Glomerular endothelial cell (primary cell): ENCODE measurements at places on chromosomes 2 and 18.

GRCh38 chr2:25347846-25348245, 6.1 kb upstream of the DNMT3A start:
- DNase-seq: no peak

DNA sequence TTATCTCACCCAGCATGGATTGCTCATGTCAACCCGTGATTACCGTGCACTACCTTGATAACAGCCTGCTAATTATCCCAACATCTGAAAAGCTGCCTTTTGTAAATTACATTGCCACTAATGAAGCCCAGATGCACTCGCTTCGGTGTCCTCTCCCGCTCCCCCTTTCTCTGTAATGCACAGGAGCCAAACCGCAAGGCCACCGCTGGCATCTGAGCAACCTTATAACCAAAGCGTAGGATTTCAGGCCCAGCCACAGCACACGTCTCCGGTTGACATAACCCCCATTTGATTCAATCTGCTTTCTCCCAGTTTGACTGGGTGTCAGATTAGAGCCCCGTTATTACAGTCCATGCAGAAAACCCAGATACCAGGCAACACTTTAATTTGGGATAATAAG, 341.2 kb downstream of the ALK start:
- no peak for DNase-seq

- DNase-seq: no peak
Observed at GRCh38 chr2:216328347-216328746, 43.9 kb downstream of the MARCHF4 start.

DNA sequence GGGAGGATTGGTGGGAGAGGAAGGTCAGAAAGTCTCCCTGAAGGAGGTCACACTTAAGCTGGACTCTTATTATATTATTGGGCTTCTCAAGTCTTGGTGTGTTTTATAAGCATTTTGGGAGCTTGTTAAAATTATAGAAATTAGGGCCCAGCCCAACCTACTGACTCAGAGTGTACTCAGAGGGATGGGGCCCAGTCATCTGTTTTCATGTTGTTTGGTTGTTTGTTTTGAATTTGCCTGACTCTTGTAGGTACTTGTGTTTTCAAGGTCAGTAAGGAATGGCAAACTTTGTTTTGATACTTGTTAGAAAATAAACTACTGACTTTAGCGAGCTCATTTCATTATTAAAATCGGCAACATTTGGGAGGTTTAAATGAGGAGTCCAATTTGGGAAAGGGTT, 152.0 kb downstream of the INSIG2 start:
- no peak for DNase-seq

- no peak for DNase-seq
Observed at GRCh38 chr2:144370937-144371584, 148.9 kb downstream of the ZEB2 start.

GRCh38 chr18:35835833-35836232, 136.6 kb upstream of the RMP24 start:
- no peak for DNase-seq

GRCh38 chr2:216404010-216404618, 8.2 kb upstream of the SMARCAL1 start:
- DNase-seq: no peak

DNA sequence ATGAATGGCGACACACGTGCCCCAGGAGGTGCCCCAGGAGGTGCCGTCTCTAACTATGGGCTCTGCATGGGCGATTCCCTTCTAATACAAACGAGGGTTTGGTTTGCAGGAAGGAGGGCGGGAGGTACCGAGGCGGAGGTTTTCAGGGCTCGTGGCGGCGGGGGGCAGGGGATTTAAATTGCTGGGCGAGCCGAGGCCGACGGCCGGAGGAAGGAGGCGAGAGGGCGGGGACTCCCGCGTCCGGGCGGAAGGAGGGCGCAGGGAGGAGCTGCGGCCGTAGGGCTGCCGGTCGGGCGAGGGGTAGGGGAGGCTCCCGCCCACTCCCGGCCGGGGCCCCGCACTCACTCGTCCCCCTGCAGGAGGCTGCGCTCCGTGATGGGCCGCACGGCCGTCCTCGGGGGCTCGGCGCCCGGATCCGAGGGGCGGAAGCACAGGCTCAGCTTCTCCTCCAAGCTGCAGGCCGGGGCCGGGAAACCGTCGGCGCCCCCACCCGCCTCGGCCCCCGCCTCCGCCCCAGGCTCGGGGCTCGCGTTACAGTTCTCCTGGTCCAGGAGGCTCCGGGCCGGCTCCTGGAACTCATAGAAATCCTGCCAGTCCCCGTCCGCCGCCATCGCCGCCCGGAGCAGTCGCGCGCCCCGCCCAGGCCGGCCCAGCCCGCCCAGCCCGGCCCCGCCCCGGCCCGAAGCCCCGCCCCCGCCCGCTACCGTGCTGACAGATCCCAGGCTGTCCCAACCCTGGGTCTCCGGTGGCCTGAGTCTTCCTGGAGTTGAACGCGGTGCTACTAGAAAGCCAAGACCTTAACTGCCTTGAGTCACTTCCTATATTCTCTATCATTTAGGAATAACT, at the start of gene FEZ2:
Gene FEZ2, minus strand, starts transcription at position 637 of the 846 bp plus-strand sequence. Its CDS starts 26 bp downstream, at position 611.
- DNase-seq: peak; percentile 36

DNA sequence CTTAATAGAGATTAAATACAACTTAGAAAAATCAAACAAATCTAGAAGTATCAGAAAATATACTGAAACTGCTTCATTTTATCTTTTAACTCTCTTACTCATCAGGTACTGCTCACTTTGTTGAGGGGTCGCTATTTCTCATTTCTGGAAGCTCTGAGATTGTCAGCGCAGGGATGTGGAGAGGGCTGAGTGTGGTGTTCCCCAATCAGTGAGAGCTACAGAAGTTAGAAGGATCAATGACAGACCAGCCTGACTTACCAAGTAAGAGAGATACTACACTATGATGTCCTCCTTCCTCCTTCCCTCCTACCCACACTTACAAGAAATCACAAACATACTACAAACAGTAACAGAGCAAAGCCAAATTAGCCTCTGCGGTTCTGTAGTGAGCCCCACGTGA, 8.1 kb downstream of the GCFC2 start:
- DNase-seq: no peak

GRCh38 chr2:20600756-20601325, 50.1 kb downstream of the HS1BP3 start:
- no peak for DNase-seq

DNA sequence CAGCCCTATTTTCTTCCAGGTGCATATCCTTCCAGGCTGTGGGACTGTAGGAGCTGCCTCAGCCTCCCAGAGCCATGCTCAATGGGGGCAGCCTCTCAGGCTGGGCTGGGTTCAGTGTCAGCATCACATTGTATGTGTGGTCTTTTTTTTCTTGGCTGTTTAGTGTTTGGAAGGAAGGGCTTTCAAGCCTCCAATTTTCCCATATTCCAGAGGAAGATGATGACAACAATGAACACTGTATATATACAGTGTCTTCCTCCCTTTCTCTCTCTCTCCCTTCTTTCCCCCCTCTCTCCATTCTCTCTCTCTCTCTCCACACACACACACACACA, 326.4 kb downstream of the DYSF start:
- DNase-seq: no peak

- DNase-seq: no peak
Observed at GRCh38 chr2:55932843-55933242, 9.3 kb upstream of the EFEMP1 start.

- no peak for DNase-seq
Observed at GRCh38 chr2:13021470-13021957, 304.8 kb downstream of the TRIB2 start.

- no peak for DNase-seq
Observed at GRCh38 chr18:41144441-41144840, 810.6 kb upstream of the PIK3C3 start.

DNA sequence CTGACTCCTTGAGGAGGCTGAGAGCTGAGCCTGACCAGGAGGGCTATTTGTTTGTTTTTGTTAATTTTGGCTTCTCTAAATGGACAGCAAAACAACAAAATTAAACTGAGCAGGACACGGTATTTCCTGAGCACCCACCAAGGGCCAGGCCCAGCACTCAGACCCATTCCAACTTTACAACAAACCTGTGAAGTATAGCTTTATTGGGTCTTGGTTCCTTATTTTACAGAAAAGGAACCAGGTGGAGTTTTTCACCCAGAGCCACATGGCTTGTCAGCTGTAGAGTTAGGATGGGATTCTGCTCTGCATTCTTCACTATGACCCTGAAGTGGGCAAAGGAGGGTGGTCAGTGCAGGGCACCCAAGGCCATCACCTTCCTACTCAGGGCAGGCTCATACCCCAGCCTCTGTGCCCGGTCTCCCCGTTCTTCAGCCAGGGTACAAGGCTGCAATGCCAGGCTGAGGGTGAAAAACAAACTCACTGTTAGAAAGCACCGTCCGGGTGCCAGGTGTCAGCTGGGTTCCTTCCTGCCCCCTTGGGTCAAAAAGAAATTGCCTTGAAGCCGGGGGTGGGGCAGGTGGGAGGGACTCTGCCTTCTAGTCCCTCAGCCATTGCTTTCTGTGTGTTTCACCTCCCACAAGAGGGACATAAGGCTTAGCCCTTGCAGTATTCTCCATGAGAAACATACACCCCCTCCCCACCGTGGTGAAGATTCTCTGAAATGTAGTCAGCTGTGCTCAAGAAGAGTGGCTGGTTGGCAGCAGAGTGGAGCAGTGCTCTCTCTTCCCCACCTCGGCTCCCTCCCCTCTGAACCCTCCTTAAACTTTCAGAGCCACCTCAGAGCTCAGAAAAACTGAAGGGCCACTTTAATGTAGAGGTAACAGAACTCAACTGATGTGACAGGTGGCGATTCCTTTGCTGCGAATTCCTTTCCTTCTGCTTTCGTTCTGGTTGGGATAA, 2.2 kb downstream of the PSD4 start:
- DNase-seq: no peak

DNA sequence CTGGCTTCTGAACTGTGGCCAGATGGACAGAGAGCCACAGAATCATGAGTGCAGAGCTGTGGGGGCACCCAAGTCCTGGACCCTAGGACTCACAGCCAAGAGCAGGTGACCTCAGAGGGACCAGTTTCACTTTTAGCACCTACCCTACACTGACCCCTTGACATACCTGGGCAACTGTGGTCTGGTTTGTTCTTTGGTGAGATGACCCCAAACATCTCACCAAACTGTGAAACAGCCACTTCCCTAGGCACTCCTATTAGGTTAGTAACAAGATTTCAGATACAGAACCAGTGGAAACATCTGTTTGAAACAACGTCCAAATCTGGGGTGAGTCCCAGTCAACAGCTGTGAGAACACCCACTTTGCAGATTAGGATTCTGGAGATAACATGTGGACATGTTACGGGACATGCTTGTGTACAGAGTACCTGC, 1.9 kb upstream of the ZFP36L2 start:
- no peak for DNase-seq

DNA sequence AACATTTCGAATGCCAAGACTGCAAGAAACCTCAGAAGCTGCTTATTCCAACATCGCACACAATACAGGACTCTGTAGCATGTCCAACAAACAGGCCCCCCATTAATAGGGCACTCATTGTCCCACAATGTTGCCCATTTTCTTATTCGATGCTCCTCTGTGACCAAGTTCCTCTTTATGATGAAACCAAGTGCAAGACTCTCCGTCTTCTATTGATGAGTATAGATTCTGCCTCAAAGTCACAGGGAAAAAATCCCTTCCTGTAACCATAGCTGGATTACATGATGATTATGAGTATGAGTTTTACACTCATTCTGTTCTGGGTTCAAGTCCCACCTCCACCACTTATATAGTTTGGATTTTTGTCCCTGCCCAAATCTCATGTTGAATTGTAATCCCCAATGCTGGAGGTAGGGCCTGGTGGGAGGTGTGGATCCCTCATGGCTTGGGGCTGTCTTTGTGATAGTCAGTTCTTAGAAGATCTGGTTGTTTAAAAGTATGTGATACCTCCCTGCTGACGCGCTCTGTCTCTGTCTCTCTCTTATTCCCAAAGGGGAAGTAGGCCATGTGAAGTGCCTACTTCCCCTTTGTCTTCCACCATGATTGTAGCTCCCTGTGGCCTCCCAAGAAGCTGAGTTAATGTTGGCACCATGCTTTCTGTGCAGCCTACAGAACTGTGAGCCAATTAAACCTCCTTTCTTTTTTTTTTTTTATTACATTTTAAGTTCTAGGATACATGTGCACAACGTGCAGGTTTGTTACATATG, 148.7 kb downstream of the OSR1 start:
- no peak for DNase-seq

DNA sequence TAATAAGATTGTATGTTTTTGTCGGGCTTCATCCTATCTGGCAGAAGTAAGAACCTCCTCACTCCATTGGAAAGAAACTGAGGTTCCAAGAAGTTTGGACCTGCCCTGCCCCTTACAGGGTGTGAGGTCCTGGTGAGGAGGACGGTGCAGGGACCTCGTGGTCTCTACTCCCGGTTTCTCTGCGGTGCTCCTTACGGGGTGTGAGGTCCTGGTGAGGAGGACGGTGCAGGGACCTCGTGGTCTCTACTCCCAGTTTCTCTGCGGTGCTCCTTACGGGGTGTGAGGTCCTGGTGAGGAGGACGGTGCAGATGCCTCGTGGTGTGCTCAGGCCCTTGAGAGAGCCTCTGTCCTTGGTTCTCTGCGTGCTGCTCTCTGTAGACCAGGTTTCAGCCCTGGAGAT, 5.2 kb downstream of the CTDP1 start:
- no peak for DNase-seq

DNA sequence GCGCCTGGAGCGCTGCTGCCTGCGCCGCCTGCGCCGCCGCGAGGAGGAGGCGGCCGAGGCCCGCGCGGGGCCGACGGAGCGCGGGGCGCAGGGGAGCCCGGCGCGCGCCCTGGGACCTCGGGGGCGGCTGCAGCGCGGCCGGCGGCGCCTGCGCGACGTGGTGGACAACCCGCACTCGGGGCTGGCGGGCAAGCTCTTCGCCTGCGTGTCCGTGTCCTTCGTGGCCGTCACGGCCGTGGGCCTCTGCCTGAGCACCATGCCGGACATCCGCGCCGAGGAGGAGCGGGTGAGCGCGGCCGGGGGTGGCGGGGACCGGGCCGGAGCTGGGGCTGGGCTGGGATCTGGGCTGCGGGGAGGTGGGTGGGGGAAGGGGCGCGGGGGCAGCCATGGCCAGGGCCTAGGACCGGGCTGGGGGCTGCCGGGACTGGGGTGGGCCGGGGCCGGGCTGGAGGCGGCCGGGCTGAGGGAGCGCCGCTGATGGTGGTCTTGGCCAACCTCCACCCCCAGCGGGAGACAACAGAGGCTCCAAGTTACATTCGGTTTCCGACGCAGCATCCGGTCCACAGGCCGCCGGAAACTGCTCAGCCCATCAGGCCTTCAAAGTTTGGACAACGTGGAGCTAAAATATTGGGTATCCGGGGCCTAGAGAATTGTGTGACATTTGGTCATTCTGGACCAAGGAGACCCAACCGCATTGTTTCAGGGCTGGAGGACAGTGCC, 66.4 kb downstream of the KCNG2 start:
- no peak for DNase-seq

GRCh38 chr2:195318440-195319111, 338.4 kb upstream of the SLC39A10 start:
- peak; percentile 23 for DNase-seq

GRCh38 chr2:63698786-63699548, 110.2 kb downstream of the MDH1 start:
- DNase-seq: peak; percentile 70

DNA sequence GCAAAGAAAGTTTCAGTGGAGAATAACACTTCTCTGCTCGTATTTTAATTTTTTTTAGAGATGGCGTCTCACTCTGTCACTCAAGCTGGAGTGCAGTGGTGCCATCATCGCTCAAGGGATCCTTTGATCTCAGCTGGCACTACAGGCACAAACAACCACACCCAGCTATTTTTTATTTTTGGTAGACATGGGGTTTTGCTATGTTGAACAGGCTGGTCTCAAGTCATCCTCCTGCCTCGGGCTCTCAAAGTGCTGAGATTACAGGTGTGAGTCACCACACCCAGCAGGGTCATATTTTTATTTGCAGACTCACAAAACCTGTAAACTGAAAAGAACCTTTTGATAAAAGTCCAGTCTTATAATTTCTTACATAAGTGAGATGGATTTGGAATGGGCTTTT, 2.6 kb downstream of the TRAK2 start:
- DNase-seq: no peak
